ENCODE measurements at places on chromosomes 11 and 22.

- no peak for DNase-seq
These were observed 71.9 kb downstream of the BLID start for GRCh38 chr11:122044086-122044485.

GRCh38 chr22:48975886-48976285 is 851.8 kb downstream of the BRD1 start:
- no peak for DNase-seq

GRCh38 chr11:66418168-66418985 is 2.5 kb upstream of the NPAS4 start:
- peak; percentile 55 for DNase-seq

GRCh38 chr22:21921184-21921721 is 31.4 kb downstream of the PPM1F start:
- no peak for DNase-seq

GRCh38 chr11:82085493-82085892 is 648.2 kb downstream of the FAM181B start:
- no peak for DNase-seq

DNA sequence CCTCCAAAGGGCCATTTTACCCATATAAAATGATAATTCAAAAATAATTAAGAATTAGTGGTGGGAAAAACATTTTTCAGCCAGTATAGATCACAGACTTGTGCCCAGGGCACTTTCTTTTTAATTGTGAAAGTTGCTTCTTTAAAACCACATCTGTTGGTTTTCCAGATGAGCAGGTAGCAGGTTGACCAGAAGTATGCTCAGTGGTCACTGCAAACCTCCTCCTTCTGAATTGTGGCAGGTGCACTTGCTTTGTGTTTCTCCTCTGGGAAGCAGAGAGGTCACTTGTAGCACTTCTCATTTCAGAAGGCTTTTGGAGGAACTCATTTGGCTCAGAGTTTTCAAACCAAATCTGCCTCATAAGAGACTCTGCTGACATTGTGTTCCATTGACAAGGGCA is 24.6 kb upstream of the CWF19L2 start:
- no peak for DNase-seq

DNA sequence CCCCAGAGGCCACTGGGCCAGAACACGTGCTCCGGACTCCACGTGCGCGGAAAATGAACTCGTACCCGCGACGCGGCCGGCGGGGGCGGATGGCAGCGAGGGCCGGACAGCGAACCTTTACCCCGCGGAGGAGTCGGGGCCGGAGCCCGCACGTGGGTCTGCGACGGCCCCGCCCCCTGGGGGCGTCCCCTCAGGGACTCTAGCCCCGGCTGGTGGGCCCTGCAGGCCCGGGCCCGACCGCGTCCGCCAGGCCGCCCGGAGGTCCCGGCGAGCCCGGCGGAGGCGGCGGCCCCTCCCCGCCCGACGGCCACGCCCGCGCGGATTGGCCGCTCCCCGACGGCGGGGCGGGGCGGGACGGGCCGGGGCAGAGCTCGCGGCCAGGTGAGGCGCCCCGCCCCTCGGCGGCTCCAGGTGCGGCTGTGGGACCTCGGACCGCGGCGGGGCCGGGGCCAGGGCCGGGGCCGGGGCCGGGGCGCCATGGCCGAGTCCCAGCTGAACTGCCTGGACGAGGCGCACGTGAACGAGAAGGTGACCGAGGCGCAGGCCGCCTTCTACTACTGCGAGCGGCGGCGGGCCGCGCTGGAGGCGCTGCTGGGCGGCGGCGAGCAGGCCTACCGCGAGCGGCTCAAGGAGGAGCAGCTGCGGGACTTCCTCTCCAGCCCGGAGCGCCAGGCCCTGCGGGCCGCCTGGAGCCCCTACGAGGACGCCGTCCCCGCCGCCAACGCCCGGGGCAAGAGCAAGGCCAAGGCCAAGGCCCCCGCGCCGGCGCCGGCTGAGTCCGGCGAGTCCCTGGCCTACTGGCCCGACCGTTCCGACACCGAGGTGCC is at the start of gene FAM83F:
Gene FAM83F, plus strand, starts transcription at position 389 of the 827 bp plus-strand sequence. Its CDS starts 89 bp downstream, at position 478.
- DNase-seq, result no peak

- DNase-seq, result peak; percentile 38
These were observed 11.8 kb downstream of the TUB start for GRCh38 chr11:8092587-8093424.

Data from CD8-positive, alpha-beta T cell (primary cell).